ENCODE measurements at places on chromosomes 1 and 21. TPM values are rescaled to one million over a fixed set of nuclear protein-coding genes. Genes with fewer than 3 reads are reported as not detected.
A peak's percentile ranks its signal among the peaks of the same experiment; 100 is the strongest.

Gene HES4
- 7.9 TPM for total RNA-seq

GRCh38 chr1:36918604-36919003 lies 115.7 kb downstream of the GRIK3 start:
- no peak for DNase-seq
- H3K27ac ChIP-seq = no peak overlapping the region
- H3K4me1 ChIP-seq = no peaks in the 10 kb centered on the region
- H3K36me3 ChIP-seq = no peaks in the 10 kb centered on the region
- no peak overlapping the region for H3K4me3 ChIP-seq

GRCh38 chr1:43786960-43787359 lies 79.6 kb downstream of the ST3GAL3 start:
- no peak overlapping the region for H3K4me3 ChIP-seq
- H3K36me3 ChIP-seq = no peaks in the 10 kb centered on the region
- no peak overlapping the region for H3K27ac ChIP-seq

DNA sequence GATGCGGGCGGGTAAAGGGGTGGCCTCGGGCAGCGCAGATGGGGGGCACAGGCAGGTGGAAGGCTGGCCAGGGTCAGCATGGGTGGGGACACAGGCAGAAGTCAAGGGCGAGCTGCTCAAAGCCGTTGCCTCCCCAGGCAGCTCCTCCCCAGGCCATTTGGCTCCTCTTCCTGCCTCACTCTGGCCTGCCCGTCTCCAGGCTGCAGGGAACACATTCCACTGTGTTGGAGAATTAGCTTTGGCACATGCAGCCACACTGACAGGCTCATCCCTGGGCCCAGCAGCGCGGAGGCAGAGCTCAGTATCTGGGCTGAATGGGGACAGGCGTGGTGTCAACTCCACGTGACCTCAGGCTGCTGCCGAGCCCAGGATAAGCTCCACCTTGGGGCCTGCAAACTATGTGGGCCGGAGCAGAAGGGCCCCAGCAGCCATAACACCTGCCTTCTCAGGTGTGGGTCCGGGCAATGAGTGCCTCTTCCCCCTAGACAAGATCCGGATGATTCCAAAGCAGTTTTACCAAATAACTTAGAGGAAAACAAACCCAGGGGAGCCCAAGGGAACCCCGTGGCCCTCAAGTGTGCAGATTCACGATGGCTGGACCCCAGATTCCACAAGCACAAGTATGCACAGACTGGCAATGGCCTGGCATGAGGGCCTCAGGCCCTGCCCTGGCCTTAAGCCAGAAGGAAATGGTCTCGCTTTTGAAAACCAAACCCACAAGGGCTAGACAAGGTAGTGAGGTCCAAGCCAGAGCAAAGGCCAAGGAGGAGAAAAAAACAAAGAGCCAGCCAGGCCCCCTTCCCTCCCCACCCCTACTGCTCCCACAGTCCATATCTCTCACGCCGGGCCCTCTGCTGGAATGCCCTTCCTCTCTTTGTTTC lies 40.2 kb downstream of the HSPG2 start:
- DNase-seq = no peak
- H3K36me3 ChIP-seq = no peaks in the 10 kb centered on the region
- H3K27me3 ChIP-seq = no peaks in the 10 kb centered on the region
- H3K27ac ChIP-seq = no peak overlapping the region

Gene RWDD3
- 17.1 TPM for total RNA-seq

- H3K27ac ChIP-seq = no peak overlapping the region
- peaks cover 9% of the 10 kb centered on the region for H3K27me3 ChIP-seq
- no peak overlapping the region for H3K4me3 ChIP-seq
Measured at GRCh38 chr1:145889722-145890121, 4.1 kb upstream of the ANKRD35 start.

Gene CRYAA
- not detected for total RNA-seq

DNA sequence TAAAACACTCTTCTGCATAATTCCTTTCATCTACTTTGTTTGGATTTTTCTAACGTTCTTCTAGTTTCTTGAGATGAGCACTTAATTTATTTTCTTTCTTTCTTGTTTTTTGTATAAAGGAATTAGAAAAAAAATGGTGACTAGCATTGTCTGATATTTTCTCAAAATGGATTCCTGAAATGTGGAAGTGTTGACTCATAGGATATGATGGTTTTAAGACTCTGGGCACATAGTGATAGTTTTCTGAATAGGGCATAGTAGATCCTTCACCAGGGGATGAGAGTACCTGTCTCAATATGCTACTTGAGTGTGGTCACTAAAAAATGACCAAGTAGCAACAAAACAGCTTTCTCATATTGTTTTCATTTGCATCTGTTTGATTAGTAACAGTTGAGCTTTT lies 100.9 kb downstream of the PEX14 start:
- no peak overlapping the region for H3K4me3 ChIP-seq
- no peak for DNase-seq

- no peak overlapping the region for H3K4me3 ChIP-seq
- no peaks in the 10 kb centered on the region for H3K27me3 ChIP-seq
- peaks cover 28% of the 10 kb centered on the region for H3K4me1 ChIP-seq
- H3K27ac ChIP-seq = no peak overlapping the region
- no peaks in the 10 kb centered on the region for H3K36me3 ChIP-seq
- DNase-seq = no peak
Measured at GRCh38 chr1:27656157-27656893, 15.7 kb downstream of the IFI6 start.

GRCh38 chr1:54887665-54888071 lies 673 bp upstream of the DHCR24 start:
- no peak overlapping the region for H3K27ac ChIP-seq
- H3K4me1 ChIP-seq = peaks cover 18% of the 10 kb centered on the region
- peak overlapping the region; percentile 71 for H3K4me3 ChIP-seq
- DNase-seq = no peak

- no peak overlapping the region for H3K4me3 ChIP-seq
- peaks cover 24% of the 10 kb centered on the region for H3K36me3 ChIP-seq
- no peak for DNase-seq
- no peaks in the 10 kb centered on the region for H3K4me1 ChIP-seq
- no peaks in the 10 kb centered on the region for H3K27me3 ChIP-seq
- H3K27ac ChIP-seq = no peak overlapping the region
Measured at GRCh38 chr1:19167140-19167539, 42.9 kb downstream of the UBR4 start.

Gene ATAD3B
- 56.2 TPM for total RNA-seq

- no peaks in the 10 kb centered on the region for H3K27me3 ChIP-seq
- no peak for DNase-seq
- H3K4me1 ChIP-seq = no peaks in the 10 kb centered on the region
Measured at GRCh38 chr1:213564215-213564659, 423.5 kb upstream of the PROX1 start.

Gene C1orf141
- not detected for total RNA-seq

DNA sequence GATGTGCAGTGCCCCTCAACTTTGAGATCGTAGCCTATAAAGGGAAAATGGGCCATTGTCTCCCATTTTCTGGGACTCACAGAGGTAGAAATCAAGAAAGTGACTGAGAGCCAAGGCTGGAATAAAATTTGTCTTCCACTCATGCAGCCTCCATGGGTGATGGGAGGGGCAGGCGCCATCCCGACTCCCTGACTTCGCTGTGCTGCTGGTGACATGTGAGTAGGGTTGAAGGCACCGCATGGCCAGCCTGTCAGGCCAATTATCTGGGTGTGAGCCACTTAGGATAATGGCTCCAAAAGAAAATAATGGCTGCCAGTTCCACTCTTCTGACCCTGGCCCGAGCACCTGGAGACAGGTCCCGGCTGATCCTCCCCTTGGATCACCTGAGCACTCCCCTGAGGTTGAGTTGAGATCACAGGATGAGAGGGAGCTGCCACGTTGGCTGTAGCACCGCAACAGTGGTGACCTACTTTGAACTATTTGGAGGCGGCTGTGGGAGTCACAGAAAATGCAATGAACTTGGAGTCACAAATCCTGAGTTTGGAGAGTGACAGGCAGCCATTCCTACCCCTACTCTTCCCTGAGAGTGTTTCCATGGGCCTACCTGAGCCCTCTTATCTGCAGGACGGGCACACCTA lies 26.3 kb downstream of the CAPN9 start:
- H3K4me3 ChIP-seq = no peak overlapping the region
- no peaks in the 10 kb centered on the region for H3K27me3 ChIP-seq
- no peaks in the 10 kb centered on the region for H3K36me3 ChIP-seq

GRCh38 chr1:64471218-64472039 lies 1.5 kb downstream of the CACHD1 start:
- no peaks in the 10 kb centered on the region for H3K36me3 ChIP-seq
- DNase-seq = no peak
- no peak overlapping the region for H3K27ac ChIP-seq
- H3K4me1 ChIP-seq = peaks cover 17% of the 10 kb centered on the region
- peaks cover 4% of the 10 kb centered on the region for H3K27me3 ChIP-seq
- peak overlapping the region; percentile 42 for H3K4me3 ChIP-seq

DNA sequence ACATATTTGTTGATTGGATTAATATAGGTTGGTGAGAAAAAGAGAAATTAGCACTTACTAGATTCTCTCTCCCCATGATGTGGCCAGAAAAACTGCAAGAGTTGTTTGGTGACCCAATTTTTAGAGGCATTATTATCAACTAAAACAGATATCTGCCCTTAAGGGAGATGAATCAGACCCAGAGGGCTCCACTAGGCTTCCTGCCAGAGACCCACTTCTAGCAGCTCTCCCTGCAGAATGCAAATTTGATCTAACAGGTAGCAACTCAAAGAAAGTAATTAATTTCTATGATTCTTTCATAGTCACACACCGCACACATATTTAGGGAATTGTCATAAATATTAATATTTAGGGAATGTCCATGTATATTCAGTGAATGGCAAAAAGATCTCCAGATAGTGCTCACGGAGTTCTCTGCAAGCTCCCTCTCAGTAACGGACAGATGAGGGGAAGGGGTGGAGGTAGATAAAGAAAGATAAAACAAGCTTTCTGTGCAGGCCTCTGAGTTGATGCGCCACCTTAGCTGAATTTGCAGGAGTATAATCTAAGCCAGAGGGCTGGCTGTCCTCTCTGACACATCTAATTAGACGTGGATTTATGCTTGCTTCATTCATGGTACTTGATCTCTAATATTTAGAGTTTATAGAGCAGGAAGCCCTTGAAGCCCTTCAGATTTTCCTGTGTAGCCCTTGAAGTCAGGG lies 84.1 kb upstream of the CCDC190 start:
- H3K36me3 ChIP-seq = no peaks in the 10 kb centered on the region
- H3K4me1 ChIP-seq = no peaks in the 10 kb centered on the region
- no peak for DNase-seq
- no peak overlapping the region for H3K27ac ChIP-seq

- H3K4me3 ChIP-seq = no peak overlapping the region
- H3K36me3 ChIP-seq = no peaks in the 10 kb centered on the region
- H3K27me3 ChIP-seq = no peaks in the 10 kb centered on the region
- H3K27ac ChIP-seq = no peak overlapping the region
- DNase-seq = no peak
Measured at GRCh38 chr1:213245260-213245910, 194.3 kb downstream of the RPS6KC1 start.

- peaks cover 8% of the 10 kb centered on the region for H3K4me1 ChIP-seq
- DNase-seq = no peak
- H3K27me3 ChIP-seq = peaks cover 50% of the 10 kb centered on the region
- no peak overlapping the region for H3K4me3 ChIP-seq
- H3K27ac ChIP-seq = no peak overlapping the region
Measured at GRCh38 chr21:45366931-45367401, 38.0 kb upstream of the COL18A1 start.

Gene LENEP
- 1.6 TPM for total RNA-seq

Gene CSDE1
- 405 TPM for total RNA-seq

DNA sequence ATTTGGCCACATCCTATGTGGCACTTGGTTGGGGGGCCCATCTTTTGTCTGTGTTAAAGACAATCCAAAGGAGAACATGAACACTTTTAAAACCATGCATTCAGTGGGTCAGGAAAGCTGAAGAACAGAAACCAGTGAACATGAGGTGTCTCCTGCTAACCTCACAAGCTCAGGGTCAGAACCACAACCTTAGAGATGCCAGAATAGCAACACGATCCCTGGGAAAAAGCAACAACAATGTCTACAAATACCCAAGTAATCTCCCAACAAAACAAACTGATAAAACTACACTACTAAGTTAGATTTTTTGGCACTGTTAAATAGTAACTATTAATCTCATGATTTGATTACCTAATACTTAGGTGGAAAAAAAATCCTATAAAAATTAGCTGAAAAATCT lies 34.1 kb upstream of the GNG4 start:
- H3K36me3 ChIP-seq = peaks cover 29% of the 10 kb centered on the region
- H3K4me1 ChIP-seq = no peaks in the 10 kb centered on the region

GRCh38 chr1:22259551-22260282 lies 116.8 kb upstream of the WNT4 start:
- peaks cover 2% of the 10 kb centered on the region for H3K4me1 ChIP-seq
- H3K4me3 ChIP-seq = no peak overlapping the region
- no peaks in the 10 kb centered on the region for H3K27me3 ChIP-seq
- H3K36me3 ChIP-seq = no peaks in the 10 kb centered on the region
- no peak for DNase-seq

Measured in T-cell (primary cell).